ENCODE measurements at places on chromosomes 1 and 21. TPM values are rescaled to one million over a fixed set of nuclear protein-coding genes. Genes with fewer than 3 reads are reported as not detected.

Gene MX2
- total RNA-seq: 103 TPM

GRCh38 chr1:115057661-115058254 is 28.1 kb downstream of the TSHB start:
- no peak overlapping the region for H3K4me3 ChIP-seq
- peaks cover 3% of the 10 kb centered on the region for H3K27me3 ChIP-seq
- H3K4me1 ChIP-seq: peaks cover 8% of the 10 kb centered on the region
- no peak for DNase-seq

DNA sequence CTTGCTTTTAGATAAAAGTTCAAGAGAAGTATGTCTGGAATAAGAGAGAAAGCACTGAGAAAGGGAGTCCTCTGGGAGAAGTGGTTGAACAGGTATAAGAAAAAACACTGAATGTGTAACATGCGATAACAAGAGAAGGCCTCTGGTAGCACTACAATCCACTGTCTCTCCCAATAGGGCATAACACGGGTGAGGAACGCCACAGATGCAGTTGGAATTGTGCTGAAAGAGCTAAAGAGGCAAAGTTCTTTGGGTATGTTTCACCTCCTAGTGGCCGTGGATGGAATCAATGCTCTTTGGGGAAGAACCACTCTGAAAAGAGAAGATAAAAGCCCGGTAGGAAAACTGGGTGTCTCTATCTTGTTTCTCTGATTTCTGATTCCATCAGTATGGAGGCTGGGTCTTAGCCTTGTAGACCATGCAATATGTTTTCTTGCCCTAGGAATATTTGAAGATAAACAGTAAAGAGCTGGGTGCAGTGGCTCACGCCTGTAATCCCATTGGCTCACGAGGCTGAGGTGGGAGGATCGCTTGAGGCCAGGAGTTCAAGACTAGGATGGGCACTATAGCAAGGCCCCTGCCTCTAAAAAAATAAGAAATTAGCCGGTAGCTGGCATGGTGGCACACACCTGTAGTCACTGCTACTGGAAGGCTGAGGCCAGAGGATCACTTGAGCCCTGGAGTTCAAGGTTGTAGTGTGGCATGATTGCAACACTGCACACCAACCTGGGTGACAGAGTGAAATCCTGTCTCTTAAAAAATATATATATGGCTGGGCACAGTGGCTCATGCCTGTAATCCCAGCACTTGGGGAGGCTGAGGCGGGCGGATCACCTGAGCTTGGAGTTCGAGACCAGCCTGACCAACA is 40.4 kb downstream of the DAP3 start:
- no peak overlapping the region for H3K4me3 ChIP-seq
- no peaks in the 10 kb centered on the region for H3K4me1 ChIP-seq
- no peaks in the 10 kb centered on the region for H3K27me3 ChIP-seq
- DNase-seq: no peak

DNA sequence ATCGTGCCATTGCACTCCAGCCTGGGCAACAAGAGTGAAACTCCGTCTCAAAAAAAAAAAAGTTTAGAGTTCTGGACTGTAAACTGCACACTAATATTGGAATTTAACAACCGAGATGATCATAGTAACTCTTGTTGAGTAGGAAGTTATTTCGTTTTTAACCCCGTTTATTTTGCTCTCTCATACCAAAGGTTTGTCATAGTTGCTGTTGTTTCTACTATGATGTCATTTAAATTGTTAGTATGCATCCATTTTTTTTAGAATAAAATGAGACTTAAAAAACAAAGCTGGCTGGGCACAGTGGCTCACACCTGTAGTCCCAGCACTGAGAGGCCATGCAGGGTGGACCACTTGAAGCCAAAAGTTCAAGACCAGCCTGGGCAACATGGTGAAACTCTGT is 49.3 kb downstream of the DOP1B start:
- DNase-seq: no peak
- H3K36me3 ChIP-seq: peaks cover 8% of the 10 kb centered on the region
- peaks cover 25% of the 10 kb centered on the region for H3K4me1 ChIP-seq
- no peak overlapping the region for H3K4me3 ChIP-seq

Gene ILDR2
- total RNA-seq: 3.5 TPM

Gene OPTC
- total RNA-seq: not detected

GRCh38 chr1:78375996-78376395 is 114.8 kb upstream of the PTGFR start:
- no peaks in the 10 kb centered on the region for H3K36me3 ChIP-seq
- H3K27ac ChIP-seq: no peak overlapping the region
- H3K4me3 ChIP-seq: no peak overlapping the region
- no peaks in the 10 kb centered on the region for H3K4me1 ChIP-seq
- no peak for DNase-seq

DNA sequence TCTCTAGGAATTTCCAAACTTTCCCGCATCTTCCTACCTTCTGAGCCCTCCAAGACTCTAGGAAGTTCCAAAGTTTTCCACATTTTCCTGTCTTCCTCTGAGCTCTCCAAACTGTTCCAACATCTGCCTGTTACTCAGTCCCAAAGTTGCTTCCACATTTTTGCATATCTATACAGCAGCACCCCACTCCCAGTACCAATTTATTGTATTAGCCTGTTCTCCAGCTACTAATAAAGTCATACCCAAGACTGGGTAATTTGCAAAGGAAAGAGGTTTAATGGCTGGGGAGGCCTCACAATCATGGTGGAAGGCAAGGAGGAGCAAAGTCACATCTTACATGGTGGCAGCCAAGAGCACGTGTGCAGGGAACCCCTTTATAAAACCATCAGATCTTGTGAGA is 82.9 kb upstream of the DSCAM start:
- no peaks in the 10 kb centered on the region for H3K27me3 ChIP-seq
- H3K4me3 ChIP-seq: no peak overlapping the region
- H3K27ac ChIP-seq: no peak overlapping the region
- H3K36me3 ChIP-seq: no peaks in the 10 kb centered on the region

Gene LMX1A
- not detected for total RNA-seq

DNA sequence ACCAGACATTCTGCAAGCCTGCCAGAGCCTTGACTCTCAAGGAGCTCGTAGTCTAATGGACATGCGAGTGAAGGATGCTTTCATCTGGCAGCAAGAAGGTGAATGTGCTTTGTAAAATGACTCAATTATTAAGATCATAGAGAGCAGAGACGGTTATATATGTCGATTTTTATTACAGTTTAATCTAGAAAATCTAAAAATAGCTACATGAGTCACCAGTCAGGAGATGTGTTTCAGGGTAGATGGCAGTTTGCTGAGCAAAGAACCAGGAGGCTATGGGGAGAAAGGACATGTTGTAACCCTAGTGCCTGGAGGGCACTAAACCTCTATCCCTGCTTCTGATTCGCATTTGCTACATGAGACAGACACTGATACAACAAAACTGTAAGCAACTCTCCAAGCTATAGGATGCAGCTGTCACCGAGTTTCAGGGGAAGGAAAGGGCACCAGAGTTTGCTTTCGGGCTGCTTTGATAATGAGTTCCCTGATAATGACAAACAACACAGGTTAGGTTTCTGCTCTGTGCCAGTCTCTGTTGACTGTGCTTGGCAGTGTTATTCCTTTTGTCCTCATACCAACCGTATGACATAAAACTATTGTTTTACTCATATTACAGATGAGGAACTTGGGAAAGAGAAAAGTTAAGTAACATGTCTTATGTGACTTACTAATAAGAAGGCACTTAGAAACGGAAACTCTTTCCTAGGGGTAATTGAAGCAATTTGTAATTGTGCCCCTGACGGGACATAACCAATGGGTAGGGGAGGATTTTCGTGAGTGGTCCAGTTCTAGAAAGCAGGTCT is 43.2 kb downstream of the C1orf198 start:
- peaks cover 4% of the 10 kb centered on the region for H3K27me3 ChIP-seq
- H3K36me3 ChIP-seq: no peaks in the 10 kb centered on the region
- DNase-seq: no peak
- no peak overlapping the region for H3K4me3 ChIP-seq
- H3K27ac ChIP-seq: no peak overlapping the region
- no peaks in the 10 kb centered on the region for H3K4me1 ChIP-seq

GRCh38 chr1:96510391-96510790 is 211.2 kb upstream of the PTBP2 start:
- no peak overlapping the region for H3K4me3 ChIP-seq
- H3K27me3 ChIP-seq: no peaks in the 10 kb centered on the region
- H3K4me1 ChIP-seq: no peaks in the 10 kb centered on the region
- no peak for DNase-seq
- no peaks in the 10 kb centered on the region for H3K36me3 ChIP-seq

DNA sequence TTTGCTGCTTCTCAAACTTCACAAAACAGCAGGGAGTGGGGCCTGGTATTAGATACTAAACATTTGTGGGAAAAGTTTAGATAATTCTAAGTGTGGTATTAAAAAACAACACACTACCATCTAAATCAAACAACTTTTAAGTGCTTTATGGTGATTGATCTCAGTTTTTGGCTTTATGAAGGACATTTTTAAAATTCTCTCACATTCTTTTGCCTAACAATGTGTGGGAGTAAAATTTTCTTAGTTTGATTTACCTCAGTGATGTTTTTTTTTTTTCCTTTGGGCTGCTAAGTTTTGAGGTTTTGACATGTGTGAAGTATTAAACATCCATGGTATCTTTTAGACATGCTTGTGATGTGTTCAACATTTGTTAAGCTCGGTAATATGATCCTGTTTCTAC is 116.2 kb downstream of the DISP1 start:
- no peak overlapping the region for H3K27ac ChIP-seq
- no peaks in the 10 kb centered on the region for H3K27me3 ChIP-seq
- H3K4me1 ChIP-seq: no peaks in the 10 kb centered on the region
- H3K36me3 ChIP-seq: no peaks in the 10 kb centered on the region
- H3K4me3 ChIP-seq: no peak overlapping the region

- DNase-seq: no peak
- no peak overlapping the region for H3K4me3 ChIP-seq
- H3K4me1 ChIP-seq: peaks cover 11% of the 10 kb centered on the region
- no peaks in the 10 kb centered on the region for H3K27me3 ChIP-seq
- H3K27ac ChIP-seq: no peak overlapping the region
Observed at GRCh38 chr1:51444534-51445192, 74.4 kb downstream of the EPS15 start.

DNA sequence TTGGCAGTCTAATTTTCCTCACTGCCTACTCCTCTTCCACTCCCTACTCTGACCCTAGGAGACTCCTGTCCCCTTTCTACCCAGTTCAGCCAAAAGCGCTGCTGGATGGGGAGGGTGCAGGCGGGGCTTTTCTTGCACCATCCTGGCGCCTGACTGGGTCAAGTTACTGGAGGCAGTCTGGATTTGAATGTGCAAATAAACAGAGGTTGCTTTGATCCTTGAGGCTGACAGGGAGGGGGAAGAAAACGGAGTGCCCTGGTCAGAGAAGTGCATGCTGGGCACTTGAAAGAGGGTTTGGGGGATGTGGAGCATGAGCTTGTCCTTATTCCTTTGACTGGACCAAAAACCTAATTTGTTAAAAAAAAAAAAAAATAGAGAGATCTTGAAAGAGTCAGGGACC is 76.8 kb upstream of the SOX13 start:
- DNase-seq: no peak
- H3K4me1 ChIP-seq: peaks cover 3% of the 10 kb centered on the region
- peaks cover 4% of the 10 kb centered on the region for H3K36me3 ChIP-seq
- peaks cover 7% of the 10 kb centered on the region for H3K27me3 ChIP-seq

GRCh38 chr1:187715483-187715882 is 886.7 kb downstream of the PLA2G4A start:
- no peak overlapping the region for H3K4me3 ChIP-seq
- no peak for DNase-seq
- H3K27ac ChIP-seq: no peak overlapping the region
- no peaks in the 10 kb centered on the region for H3K27me3 ChIP-seq

- no peaks in the 10 kb centered on the region for H3K36me3 ChIP-seq
- H3K4me1 ChIP-seq: no peaks in the 10 kb centered on the region
- H3K4me3 ChIP-seq: no peak overlapping the region
- peaks cover 9% of the 10 kb centered on the region for H3K27me3 ChIP-seq
- H3K27ac ChIP-seq: no peak overlapping the region
Observed at GRCh38 chr1:230891413-230891812, 23.1 kb upstream of the C1orf198 start.

Gene OXCT2
- total RNA-seq: 0.53 TPM

- no peak for DNase-seq
- H3K27ac ChIP-seq: no peak overlapping the region
- no peaks in the 10 kb centered on the region for H3K27me3 ChIP-seq
- H3K4me1 ChIP-seq: no peaks in the 10 kb centered on the region
Observed at GRCh38 chr21:27633631-27634030, 666.7 kb upstream of the ADAMTS5 start.
